NB4 (cell line): ENCODE measurements at places on chromosomes 7 and 10.

- peak; percentile 68 for DNase-seq
Observed at GRCh38 chr7:111486472-111487142, 75.7 kb downstream of the IMMP2L start.

GRCh38 chr7:101833799-101834198 lies 16.4 kb downstream of the CUX1 start:
- DNase-seq: no peak

DNA sequence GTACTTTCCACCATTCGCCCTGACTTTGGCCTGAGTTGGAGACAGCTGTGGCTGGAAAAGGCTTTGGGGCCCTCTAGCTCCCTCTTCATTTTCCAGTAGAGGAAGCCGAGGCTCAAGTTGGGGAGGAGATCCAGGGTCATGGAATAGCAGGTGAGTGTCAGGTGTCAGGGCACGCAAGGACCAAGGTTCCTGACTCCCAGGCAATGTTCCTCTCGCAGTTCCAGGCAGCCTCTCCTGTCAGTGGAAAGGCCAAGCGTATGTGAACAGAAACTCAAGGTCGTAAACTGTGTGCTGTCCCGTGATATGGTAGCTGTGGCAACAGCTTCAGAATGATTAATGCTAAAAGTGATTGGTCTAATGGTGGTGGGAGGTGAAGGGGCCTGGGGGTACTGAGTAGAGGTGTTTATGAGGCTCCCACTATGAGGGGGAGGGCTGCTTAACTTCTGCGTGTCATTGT lies 13.2 kb downstream of the ADAMTS14 start:
- DNase-seq: no peak

DNA sequence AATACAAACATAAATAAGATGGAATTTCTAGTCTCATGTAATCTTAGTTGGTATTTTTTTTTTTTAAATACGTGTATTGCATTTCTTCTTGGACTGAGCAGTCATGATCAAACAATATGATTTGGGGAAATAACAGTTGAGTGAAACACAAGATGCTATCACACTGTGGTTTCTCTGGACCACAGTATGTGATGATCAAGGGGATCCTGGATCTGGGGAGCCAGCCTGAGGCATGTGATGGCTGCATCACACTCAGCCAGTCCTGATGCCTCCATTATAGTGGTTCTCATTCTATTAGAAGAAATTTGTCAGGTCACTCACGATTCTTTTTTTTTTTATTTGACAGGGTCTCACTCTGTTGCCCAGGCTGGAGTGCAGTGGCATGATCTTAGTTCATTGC lies 495.9 kb upstream of the POT1 start:
- no peak for DNase-seq

- peak; percentile 31 for DNase-seq
Observed at GRCh38 chr10:77428691-77429395, 208.8 kb downstream of the KCNMA1 start.

GRCh38 chr10:125162120-125162931 lies 2.0 kb upstream of the CTBP2 start:
- no peak for DNase-seq

- DNase-seq: no peak
Observed at GRCh38 chr10:3196482-3196881, 23.9 kb upstream of the PITRM1 start.

GRCh38 chr10:125222515-125223308 lies 62.3 kb upstream of the CTBP2 start:
- DNase-seq: no peak

DNA sequence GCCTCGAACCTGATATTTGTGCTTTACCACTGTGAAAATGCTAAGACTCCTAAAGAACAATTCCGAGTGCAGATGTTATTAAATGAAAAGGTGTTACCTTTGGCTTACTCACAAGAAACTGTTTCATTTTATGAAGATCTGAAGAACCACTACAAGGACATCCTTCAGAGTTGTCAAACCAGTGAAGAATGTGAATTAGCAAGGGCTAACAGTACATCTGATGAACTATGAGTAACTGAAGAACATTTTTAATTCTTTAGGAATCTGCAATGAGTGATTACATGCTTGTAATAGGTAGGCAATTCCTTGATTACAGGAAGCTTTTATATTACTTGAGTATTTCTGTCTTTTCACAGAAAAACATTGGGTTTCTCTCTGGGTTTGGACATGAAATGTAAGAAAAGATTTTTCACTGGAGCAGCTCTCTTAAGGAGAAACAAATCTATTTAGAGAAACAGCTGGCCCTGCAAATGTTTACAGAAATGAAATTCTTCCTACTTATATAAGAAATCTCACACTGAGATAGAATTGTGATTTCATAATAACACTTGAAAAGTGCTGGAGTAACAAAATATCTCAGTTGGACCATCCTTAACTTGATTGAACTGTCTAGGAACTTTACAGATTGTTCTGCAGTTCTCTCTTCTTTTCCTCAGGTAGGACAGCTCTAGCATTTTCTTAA lies 47.7 kb downstream of the MINPP1 start:
- DNase-seq: no peak

DNA sequence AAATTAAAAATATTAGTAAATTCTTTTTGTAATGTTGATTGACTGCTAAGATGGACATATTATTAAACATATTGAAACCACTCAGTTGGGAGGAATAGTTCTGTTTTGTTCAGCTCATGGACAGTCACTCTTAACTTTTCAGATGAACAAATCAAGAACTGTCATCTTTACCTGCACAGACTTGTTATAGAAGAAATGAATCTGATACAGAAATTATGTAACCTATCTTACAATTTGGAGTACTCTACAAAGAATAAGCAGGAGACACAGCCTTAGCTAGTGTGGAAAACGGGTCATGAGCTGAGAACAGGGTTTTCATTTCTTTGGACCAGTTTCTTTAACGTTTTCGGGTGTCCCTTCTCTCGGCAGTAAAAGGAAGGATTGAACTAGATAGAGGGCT lies 1.2 kb upstream of the ANLN start:
- no peak for DNase-seq

DNA sequence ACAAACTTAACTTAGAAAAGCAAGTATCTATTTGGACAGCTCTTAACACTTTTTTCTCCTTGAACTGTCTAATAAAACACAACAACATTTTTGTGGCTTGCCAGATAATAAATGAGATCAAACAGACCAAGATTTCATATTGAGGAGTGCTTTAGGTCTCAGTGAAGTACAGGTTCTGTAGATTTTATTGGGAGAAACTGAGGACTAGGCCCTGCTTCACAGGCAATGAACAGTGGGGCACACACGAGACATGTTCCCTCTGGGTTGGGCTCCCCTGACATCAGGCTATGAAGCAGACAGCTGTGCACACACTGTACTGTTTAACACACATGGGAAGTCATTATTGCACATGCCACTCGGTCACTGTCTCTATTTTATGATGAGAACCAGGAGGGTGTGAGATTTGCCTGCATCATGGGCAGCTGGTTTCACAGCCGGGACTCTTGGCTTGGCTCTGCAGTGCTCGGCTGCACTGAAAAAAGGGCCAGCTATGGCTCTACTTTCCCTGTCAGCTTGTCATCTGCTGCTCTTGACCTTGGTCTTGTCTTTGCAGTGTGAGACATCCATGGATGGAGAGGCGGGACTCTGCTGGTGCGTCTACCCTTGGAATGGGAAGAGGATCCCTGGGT lies 4.2 kb downstream of the IGFBP1 start:
- DNase-seq: no peak

DNA sequence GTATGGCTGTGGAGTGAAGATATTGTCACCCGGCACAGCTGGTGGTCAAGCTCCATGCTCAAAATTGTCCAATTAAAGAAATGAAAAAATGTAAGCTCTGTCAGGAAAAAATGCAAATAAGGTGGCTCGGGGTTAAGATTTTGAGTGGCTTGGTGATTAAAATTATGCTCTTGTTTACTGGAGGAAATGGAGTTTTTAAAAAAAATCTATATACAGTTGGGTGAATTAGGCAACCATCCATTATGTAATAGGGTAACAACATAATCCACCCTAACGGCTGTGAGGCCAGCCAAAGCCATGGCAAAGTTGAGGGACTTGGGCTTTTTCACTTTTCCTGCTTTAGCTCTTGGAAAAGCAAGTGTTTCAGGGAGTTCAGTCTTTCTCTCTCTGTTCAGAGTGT lies 260.8 kb upstream of the HABP2 start:
- DNase-seq: peak; percentile 67

- no peak for DNase-seq
Observed at GRCh38 chr7:132872034-132872433, 209.9 kb downstream of the CHCHD3 start.

DNA sequence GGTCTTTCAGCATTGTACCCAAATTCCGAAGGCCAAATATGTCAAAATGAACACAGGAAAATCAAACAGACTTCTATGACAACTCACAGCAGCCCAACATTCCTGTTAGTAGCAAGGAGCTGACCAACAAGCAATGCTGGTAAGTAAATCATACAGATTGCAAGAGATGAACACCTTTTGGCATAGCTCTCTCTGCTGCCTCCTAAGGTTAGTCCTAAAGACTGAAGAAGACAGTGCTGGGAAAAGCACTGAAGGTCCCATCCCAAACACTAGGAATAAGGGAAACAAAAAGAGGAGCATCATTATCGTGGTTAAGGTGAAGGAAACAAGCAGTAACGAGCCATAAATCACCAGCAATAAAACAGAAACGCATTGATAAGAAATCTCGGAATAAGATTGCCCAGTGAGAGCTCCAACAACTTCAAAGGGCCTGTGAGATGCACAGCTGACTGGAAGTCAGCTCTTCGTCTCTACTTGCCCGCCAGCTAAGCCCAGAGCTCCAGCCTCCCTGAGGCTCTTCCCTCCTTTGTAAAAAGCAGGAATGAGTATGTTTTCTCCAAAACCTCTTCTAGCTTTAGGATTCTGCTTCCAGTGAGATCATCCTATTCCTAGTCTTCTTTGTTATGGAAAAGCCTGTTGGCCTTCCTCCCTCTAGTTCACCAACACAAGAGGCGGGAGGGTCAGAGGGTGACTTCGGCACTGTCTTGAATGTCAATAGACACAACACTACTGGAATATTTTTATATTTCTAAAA lies 15.3 kb downstream of the NUDT5 start:
- DNase-seq: no peak

GRCh38 chr7:27651702-27652101 lies 11.0 kb downstream of the HIBADH start:
- DNase-seq: no peak

- DNase-seq: peak; percentile 29
Observed at GRCh38 chr7:360454-361100, 70.6 kb downstream of the FOXL3 start.

DNA sequence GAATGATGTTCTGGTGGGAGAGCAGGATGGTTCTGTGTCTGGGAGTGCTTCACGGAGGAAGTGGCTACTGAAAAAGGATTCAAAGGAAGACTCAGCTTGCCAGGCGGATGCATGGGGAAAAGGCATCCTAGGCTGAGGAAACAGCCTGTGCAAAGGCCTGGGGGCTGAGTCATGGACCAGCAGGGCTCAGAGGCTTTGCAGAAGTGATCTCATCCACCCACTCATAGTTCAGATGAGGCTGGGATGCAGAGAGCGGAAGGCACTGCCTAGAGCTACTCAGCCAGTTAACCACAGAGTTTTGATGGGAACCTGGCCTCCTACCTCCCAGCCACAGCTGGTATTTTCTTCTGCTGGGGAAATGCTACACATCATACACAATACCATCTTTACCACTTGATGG lies 15.8 kb upstream of the ADAMTS14 start:
- peak; percentile 91 for DNase-seq
